Left ventricle myocardium inferior (tissue), 1 donor: ENCODE measurements at places on chromosomes 4 and X.
A peak's percentile ranks its signal among the peaks of the same experiment; 100 is the strongest.

DNA sequence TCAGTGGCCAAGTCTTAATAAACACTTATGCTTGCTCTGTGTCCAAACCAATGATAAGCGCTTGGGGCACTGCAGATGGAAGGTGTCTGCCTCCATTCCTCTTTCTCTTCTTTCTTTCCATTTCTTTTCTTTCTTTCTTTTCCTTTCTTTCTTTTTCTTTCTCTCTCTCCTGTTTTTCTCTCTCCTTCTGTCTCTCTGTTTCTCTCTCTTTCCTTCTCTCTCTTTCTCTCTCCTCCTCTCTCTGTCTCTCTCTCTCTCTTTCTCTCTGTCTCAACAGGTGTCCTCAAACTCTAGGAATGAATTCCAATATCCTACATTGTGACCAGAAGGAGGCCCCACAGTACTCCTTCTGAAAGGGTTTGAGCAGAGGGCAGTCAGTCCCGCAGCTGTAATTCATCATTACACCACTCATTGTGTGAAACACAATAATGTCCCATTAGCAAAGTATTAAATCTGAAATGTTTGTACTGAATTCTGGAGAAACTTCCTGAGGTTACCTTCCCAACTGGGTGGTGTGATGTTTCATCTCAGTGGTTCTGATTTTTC is 66.5 kb upstream of the PAGE1 start:
- DNase-seq: no peak
- no peak overlapping the region for H3K4me3 ChIP-seq
- no peaks in the 10 kb centered on the region for H3K4me1 ChIP-seq
- no peaks in the 10 kb centered on the region for H3K27me3 ChIP-seq
- no peaks in the 10 kb centered on the region for H3K36me3 ChIP-seq
- no peak overlapping the region for H3K27ac ChIP-seq

DNA sequence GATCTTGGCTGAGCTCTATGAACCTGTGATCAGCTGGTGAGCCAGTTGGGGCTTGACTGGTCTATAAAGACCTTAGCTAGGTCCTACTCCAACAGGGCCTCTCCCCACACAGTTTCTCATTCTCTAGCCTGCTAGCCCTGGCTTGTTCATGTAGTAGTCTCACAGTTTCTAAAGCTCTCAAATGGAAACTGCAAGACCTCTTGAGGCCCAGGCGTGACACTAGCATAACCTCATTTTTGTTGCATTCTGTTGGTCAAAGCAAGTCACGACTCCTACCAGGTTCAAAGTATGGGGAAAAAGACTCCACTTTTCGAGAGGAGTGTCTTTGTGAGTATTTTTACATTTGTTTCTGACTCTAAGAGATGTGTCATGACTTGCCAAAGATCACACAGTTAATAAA is 50.9 kb downstream of the CEP44 start:
- H3K4me1 ChIP-seq: no peaks in the 10 kb centered on the region
- H3K27me3 ChIP-seq: no peaks in the 10 kb centered on the region
- no peaks in the 10 kb centered on the region for H3K36me3 ChIP-seq
- no peak overlapping the region for H3K4me3 ChIP-seq
- no peak overlapping the region for H3K27ac ChIP-seq
- no peak for DNase-seq

DNA sequence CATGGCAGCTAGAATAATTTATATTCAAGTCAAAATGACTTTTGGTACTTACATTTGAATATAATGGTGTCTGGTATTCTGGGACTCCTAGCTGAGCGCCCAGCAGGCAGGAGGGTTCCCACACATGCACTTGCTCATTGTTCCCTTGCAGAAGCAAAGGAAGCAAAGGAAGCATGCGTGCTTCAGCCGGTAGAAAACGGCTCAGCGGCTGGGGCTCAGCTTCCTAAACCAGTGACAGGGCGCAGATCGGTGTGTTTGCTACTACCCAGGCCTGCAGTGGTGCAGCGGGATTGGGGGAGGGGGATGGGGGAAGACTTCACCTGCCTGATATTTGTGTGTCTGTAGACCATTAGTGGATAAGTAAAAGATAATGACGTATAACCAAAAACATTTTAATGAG is 978.3 kb upstream of the TENM3 start:
- DNase-seq: no peak
- H3K4me1 ChIP-seq: no peaks in the 10 kb centered on the region
- no peaks in the 10 kb centered on the region for H3K27me3 ChIP-seq
- H3K4me3 ChIP-seq: peak overlapping the region; percentile 30

GRCh38 chrX:133171962-133172708 is 46.0 kb downstream of the TFDP3 start:
- no peak overlapping the region for H3K4me3 ChIP-seq
- no peak for DNase-seq
- H3K27ac ChIP-seq: no peak overlapping the region
- no peaks in the 10 kb centered on the region for H3K27me3 ChIP-seq
- no peaks in the 10 kb centered on the region for H3K4me1 ChIP-seq

GRCh38 chrX:44669626-44670025 is 127.0 kb upstream of the FUNDC1 start:
- no peaks in the 10 kb centered on the region for H3K4me1 ChIP-seq
- H3K4me3 ChIP-seq: no peak overlapping the region
- no peaks in the 10 kb centered on the region for H3K36me3 ChIP-seq
- DNase-seq: no peak
- H3K27me3 ChIP-seq: no peaks in the 10 kb centered on the region

DNA sequence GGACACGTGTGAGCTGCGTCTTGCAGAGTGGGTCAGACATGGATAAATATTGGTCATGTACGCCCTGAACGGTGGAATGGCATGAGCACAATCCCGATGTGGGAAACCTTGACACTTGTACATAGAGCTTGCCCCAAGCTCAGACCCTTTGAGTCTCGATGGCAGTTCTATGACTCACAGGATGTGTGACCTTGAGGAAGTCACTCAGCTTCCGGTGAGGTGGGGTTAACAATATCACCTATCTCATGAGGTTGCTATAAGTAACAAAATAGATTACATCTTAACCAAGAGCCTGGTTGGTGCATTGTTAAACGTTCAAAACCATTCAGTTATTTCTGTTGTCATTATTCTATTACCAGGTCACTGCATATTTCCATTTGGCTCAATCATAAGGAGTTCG is 109.1 kb upstream of the TBL1X start:
- no peak for DNase-seq
- H3K4me3 ChIP-seq: no peak overlapping the region
- no peaks in the 10 kb centered on the region for H3K27me3 ChIP-seq
- H3K27ac ChIP-seq: no peak overlapping the region
- no peaks in the 10 kb centered on the region for H3K4me1 ChIP-seq

DNA sequence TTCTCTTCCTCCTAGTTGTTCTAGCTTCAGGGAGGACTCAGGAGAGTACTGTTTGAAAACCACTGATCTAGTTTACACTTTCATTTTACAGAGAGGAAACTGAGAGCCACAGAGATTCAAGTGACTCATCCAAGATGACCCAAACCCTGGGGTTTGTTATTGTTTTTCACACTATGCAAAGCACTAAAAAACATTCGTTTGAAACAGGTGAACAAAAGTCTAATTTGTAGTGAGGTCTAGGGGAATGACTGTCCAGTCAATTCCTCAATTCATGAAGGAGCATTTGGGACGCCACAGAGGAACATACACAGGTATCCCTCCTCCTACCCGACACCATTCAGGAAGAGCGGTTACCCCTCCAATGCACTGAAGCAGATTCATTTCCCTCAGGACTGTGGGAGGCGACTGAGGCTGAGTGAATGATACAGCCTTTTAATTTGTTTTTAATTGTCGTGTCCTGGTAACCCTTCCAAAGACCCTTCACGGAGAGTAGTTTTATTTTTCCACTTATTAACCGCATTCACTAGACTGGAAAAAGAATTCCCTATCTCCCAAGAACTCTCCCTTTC is 30.3 kb downstream of the TLR10 start:
- H3K27me3 ChIP-seq: no peaks in the 10 kb centered on the region
- peaks cover 19% of the 10 kb centered on the region for H3K4me1 ChIP-seq
- no peaks in the 10 kb centered on the region for H3K36me3 ChIP-seq
- DNase-seq: no peak
- H3K4me3 ChIP-seq: peak overlapping the region; percentile 8
- peak overlapping the region; percentile 49 for H3K27ac ChIP-seq

- peaks cover 4% of the 10 kb centered on the region for H3K4me1 ChIP-seq
- no peak overlapping the region for H3K27ac ChIP-seq
- no peaks in the 10 kb centered on the region for H3K36me3 ChIP-seq
- H3K27me3 ChIP-seq: no peaks in the 10 kb centered on the region
- no peak overlapping the region for H3K4me3 ChIP-seq
- DNase-seq: no peak
Observed at GRCh38 chr4:89664521-89664920, 172.4 kb downstream of the SNCA start.

DNA sequence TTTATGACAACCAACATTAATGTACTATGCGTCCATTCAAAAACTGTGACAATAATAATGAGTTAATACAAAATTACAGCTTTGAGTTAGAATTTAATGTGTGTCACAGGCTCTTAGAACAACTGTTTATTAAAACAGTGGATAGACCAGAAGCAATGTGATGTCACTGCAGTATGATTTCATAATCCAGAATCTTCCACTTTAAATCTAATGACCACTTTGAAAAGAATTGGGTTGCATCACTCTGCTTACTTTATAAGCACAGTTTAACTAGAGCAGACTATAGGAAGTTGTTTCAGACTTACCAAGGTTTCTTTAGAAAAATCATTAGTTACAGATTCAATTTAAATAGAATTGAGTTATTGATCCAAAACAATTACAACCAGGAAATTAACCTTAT is 758.5 kb downstream of the KCTD8 start:
- no peak overlapping the region for H3K4me3 ChIP-seq
- H3K27ac ChIP-seq: no peak overlapping the region
- H3K4me1 ChIP-seq: no peaks in the 10 kb centered on the region
- H3K27me3 ChIP-seq: no peaks in the 10 kb centered on the region
- no peaks in the 10 kb centered on the region for H3K36me3 ChIP-seq
- no peak for DNase-seq

DNA sequence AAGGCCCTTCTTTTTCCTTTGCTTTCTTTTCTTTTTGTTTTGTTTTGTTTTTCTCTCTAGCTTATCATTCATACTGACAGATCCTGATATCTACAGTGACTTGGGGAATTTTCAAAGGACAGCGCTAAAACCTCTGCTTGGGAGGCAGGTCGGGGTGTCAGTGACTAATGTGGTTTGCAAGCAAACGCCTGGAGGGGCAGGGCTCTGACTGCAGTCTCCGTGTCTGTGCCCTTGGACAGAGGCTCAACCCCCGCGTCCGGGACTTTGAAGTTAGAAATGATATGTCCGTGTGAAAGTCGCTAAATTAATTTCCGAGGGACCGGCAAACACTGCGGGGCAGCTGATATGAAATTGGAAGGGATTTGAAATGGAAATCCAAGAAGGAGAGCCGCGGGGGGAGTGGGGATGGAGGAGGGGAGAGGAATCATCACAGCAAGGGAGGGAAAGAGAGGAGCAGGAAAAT is 312.4 kb downstream of the DHRSX start:
- DNase-seq: no peak
- no peak overlapping the region for H3K4me3 ChIP-seq
- no peaks in the 10 kb centered on the region for H3K36me3 ChIP-seq
- H3K4me1 ChIP-seq: no peaks in the 10 kb centered on the region
- H3K27ac ChIP-seq: no peak overlapping the region

GRCh38 chrX:34886011-34886410 is 56.6 kb upstream of the FAM47B start:
- no peak for DNase-seq
- H3K27ac ChIP-seq: no peak overlapping the region
- H3K36me3 ChIP-seq: no peaks in the 10 kb centered on the region
- no peaks in the 10 kb centered on the region for H3K27me3 ChIP-seq

- H3K4me1 ChIP-seq: peaks cover 31% of the 10 kb centered on the region
- H3K27ac ChIP-seq: no peak overlapping the region
- H3K36me3 ChIP-seq: no peaks in the 10 kb centered on the region
- H3K27me3 ChIP-seq: no peaks in the 10 kb centered on the region
- H3K4me3 ChIP-seq: no peak overlapping the region
- no peak for DNase-seq
Observed at GRCh38 chr4:26361297-26361696, 40.5 kb downstream of the RBPJ start.

DNA sequence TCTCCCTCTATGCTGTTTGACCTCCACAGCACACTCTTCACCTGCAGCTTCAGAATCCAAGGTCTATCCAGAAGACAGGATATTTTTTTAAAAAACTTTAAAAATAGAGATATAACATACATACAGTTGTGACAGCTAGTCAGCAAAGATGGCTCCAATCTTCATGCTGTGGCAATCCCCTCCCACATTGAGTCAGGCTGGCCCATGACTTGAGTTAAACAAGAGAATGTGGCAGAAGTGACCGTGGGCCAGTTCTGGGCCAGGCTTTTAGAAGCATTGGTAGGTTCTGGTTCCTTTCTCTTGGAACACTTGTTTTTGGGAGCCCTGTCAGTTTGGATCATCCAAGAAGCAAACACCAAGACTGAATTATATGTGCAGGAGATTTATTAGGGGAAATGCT is 36.1 kb upstream of the REPS2 start:
- no peak overlapping the region for H3K27ac ChIP-seq
- H3K4me3 ChIP-seq: no peak overlapping the region
- no peaks in the 10 kb centered on the region for H3K27me3 ChIP-seq

- no peaks in the 10 kb centered on the region for H3K36me3 ChIP-seq
- DNase-seq: no peak
- H3K27me3 ChIP-seq: no peaks in the 10 kb centered on the region
- no peaks in the 10 kb centered on the region for H3K4me1 ChIP-seq
- H3K27ac ChIP-seq: no peak overlapping the region
Observed at GRCh38 chr4:149211876-149212275, 603.8 kb downstream of the IQCM start.

- no peaks in the 10 kb centered on the region for H3K36me3 ChIP-seq
- H3K4me1 ChIP-seq: peaks cover 46% of the 10 kb centered on the region
- H3K4me3 ChIP-seq: peak overlapping the region; percentile 86
- peak overlapping the region; percentile 85 for H3K27ac ChIP-seq
Observed at GRCh38 chr4:89306486-89307177, 968 bp downstream of the GPRIN3 start.

- H3K4me3 ChIP-seq: no peak overlapping the region
- H3K27ac ChIP-seq: no peak overlapping the region
- peaks cover 5% of the 10 kb centered on the region for H3K36me3 ChIP-seq
Observed at GRCh38 chr4:186240848-186241491, 13.7 kb downstream of the KLKB1 start.

GRCh38 chr4:140799686-140800225 is 43.6 kb upstream of the TBC1D9 start:
- no peaks in the 10 kb centered on the region for H3K36me3 ChIP-seq
- no peak overlapping the region for H3K27ac ChIP-seq
- H3K27me3 ChIP-seq: no peaks in the 10 kb centered on the region
- no peaks in the 10 kb centered on the region for H3K4me1 ChIP-seq
- H3K4me3 ChIP-seq: no peak overlapping the region

DNA sequence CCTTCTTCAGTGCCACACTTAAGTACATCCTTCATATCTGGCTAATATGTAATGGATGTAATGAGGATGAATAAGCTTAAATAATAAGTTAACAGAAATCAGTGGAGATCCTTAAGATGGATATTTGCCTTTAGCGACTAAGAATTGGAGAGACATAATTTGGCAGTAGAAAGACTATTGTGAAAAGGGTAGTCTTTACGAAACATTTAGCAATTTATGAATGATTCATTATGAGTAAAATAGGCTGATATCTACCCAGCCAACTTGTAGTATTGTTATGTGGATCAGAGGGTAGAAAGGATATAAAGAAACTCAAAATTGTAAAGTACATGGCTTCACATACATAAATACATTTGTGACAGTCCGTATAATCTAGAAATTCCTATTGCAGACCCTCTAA is 2371.8 kb downstream of the PCDH7 start:
- H3K36me3 ChIP-seq: no peaks in the 10 kb centered on the region
- H3K27ac ChIP-seq: no peak overlapping the region
- H3K4me3 ChIP-seq: no peak overlapping the region
- no peaks in the 10 kb centered on the region for H3K4me1 ChIP-seq
